ENCODE measurements at places on chromosomes 2 and 18.

DNA sequence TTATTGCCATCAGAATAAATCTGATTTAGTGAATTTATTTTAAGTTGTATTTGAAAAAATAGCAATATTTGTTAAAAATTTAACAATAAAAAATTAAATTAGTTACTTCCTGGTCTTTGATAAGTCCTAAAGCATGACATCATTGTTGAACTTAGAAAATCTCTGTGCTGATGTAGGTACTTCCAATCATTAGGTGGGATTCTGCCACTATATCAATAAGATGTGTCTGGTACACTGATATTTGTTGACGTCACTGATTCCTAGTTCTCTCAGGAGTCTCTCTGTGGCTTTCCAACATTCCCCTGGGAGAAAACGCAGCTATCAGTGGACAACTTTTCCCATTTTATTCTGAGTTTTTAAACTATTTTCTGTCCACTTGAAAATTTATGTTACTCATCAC, 143.5 kb downstream of the GALNT13 start:
- no peak for DNase-seq

GRCh38 chr2:210324458-210324857, 9.5 kb upstream of the MYL1 start:
- no peak for DNase-seq

DNA sequence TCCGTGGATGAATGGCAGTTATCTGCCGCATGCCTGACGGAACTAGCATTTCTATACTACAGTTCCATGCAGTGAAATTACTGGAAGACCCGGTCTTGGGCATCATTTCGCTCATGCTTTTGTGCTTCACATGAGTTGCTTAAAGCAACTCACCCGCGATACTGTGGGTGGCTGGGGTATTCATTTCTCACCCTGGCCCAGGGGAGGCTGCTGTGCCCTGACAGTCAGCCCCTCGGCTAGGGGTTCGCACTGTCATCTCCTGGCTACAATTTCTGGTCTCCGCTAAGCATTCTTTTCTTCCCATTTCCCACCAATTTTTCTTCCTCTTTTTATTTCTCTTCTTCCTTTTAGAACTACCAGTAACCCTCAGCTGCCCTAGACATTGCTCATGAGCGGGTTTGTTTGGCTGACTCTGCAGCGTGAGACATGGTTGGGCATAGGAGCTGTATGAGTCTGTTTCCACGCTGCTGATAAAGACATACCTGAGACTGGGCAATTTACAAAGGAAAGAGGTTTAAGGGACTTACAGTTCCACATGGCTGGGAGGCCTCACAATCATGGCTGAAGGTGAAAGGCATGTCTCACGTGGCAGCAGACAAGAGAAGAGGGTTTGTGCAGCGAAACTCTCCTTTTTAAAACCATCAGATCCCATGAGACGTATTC, 16.5 kb upstream of the CNDP2 start:
- DNase-seq: no peak

GRCh38 chr2:114389021-114389420, 53.4 kb upstream of the DPP10 start:
- DNase-seq: no peak

GRCh38 chr2:223068071-223068470, 16.1 kb downstream of the KCNE4 start:
- DNase-seq: no peak

GRCh38 chr2:41027095-41027494, 575.2 kb upstream of the SLC8A1 start:
- no peak for DNase-seq

DNA sequence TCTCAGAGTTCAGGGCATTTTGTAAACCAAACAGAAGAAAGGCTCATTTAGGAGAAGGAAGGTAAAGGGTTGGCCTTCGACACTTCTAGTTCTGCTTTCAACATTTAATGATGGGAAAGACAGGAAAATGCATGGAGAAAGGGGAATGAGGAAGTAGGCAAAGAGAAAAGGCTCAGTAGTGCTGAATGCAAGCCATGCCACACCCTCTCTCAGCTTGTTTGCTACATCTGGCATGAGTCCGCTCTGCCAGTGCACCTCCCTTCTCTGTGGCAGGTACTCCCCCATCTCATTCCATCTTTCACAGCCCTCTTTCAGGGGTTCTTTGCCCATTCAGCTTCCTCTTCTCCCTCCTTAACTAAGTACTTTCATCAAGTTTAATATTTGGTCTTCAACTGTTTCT, 120.9 kb upstream of the ITGB6 start:
- no peak for DNase-seq
